ENCODE measurements at places on chromosomes 13 and 19. TPM values are rescaled to one million over a fixed set of nuclear protein-coding genes. Genes with fewer than 3 reads are reported as not detected.

Gene ICAM4
- not detected for total RNA-seq

Gene LIM2
- total RNA-seq, result not detected

DNA sequence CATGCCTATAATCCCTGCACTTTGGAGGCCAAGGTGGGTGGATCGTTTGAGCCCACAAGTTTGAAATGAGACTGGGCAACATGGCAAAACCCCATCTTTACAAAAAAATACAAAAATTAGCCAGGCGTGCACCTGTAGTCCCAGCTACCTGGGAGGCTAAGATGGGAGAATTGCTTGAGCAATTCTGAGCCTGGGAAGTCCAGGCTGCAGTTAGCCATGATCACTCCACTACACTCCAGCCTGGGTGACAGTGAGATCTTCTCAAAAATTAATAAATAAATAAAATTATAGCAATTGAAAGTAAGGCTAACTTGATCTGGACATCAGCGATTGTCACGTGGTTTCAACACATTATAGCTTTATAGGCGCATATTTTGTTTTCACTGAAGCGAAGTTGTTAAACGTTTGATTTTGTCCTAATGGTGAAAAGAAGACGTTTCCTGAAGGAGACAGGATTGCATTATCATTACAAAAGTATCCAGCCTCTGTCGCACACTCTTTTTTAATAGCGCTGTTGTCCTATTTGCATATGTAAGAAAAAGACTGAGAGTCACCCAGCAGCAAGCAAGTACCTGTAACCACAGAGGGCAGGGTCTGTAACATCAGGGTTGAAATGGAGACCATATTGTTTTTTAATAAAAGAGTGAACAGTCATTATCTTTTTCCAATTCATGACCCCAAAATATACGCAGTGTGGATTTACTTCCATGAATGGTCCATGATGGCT lies 335.7 kb downstream of the DCT start:
- DNase-seq, result no peak

DNA sequence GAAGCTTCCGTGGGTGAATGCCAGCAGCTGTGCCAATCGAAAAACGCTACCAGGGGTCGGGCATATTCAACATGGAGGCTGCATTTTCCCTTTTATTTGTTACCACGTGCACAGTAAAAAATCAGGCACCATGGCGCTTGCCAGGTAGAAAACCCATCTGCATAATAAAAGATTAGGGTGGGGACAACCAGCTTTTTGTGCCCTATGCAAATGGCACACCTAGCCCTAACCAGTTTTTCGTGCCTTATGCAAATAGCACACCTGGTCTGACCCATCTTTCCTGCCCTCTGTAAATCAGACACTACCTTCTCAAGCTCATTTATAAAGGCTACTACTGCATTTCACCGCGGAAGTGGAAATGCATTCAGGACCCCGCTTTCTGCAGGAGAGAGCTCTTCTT lies 62.1 kb upstream of the FREM2 start:
- DNase-seq, result no peak

DNA sequence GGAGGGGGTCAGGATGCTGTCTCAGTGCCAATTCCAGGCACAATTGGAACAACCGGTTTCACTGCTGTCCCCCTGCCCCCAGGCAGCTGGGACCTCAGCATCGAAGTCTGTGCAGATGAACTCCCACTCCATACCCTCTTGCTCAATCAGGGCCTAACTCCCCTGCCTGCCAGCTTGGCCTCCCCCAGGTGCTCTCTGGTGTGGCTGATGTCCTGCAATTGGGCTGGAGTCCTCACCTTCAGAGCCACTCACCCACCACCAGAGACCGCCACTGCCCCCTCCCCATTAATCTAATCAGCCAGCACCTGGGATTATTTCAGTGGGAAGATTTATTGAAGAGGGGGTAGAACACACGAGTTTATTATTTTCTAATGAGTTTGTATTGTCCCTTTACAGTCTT lies 118.8 kb downstream of the MIPEP start:
- no peak for DNase-seq

GRCh38 chr13:23934520-23934919 lies 37.2 kb upstream of the C1QTNF9B start:
- no peak for DNase-seq
